Aorta (tissue), 5 donors: ENCODE measurements at places on chromosomes 5 and 9. TPM values are rescaled to one million over a fixed set of nuclear protein-coding genes. Genes with fewer than 3 reads are reported as not detected.

- H3K27ac ChIP-seq, result no peak overlapping the region
- peaks cover 1% of the 10 kb centered on the region for H3K4me1 ChIP-seq
- peaks cover 3% of the 10 kb centered on the region for H3K36me3 ChIP-seq
- no peak for DNase-seq
- no peaks in the 10 kb centered on the region for H3K27me3 ChIP-seq
- no peak overlapping the region for H3K4me3 ChIP-seq
Observed at GRCh38 chr9:33117306-33117705, 40.8 kb upstream of the SMU1 start.

AK8 gene
- total RNA-seq, result 0.71 TPM

GRCh38 chr5:93154535-93154934 is 426.5 kb downstream of the NR2F1-AS1 start:
- H3K36me3 ChIP-seq, result no peaks in the 10 kb centered on the region
- no peak overlapping the region for H3K4me3 ChIP-seq
- H3K4me1 ChIP-seq, result no peaks in the 10 kb centered on the region
- no peak for DNase-seq
- no peak overlapping the region for H3K27ac ChIP-seq
- no peaks in the 10 kb centered on the region for H3K27me3 ChIP-seq

DNA sequence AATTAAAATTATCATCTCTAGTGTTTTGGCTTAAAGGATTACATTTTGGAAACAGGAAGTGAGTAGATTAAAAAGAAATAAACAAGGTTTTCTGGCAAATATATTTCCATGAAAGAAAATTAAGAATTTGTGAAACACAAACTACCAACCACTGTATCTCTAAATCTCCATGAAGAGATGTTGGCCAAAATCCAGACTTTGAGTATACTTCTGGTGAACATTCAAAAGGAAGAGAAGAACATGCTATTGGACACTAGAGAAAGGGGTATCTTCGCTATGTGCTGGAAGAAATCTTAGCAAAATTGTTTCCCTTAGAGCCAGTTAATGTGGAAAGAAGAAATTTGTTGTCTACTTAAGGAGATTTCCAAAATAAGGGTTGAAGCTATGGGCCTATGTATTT is 710.4 kb upstream of the CTNND2 start:
- H3K36me3 ChIP-seq, result no peaks in the 10 kb centered on the region
- no peak for DNase-seq
- no peak overlapping the region for H3K4me3 ChIP-seq
- H3K27ac ChIP-seq, result no peak overlapping the region
- no peaks in the 10 kb centered on the region for H3K4me1 ChIP-seq

DNA sequence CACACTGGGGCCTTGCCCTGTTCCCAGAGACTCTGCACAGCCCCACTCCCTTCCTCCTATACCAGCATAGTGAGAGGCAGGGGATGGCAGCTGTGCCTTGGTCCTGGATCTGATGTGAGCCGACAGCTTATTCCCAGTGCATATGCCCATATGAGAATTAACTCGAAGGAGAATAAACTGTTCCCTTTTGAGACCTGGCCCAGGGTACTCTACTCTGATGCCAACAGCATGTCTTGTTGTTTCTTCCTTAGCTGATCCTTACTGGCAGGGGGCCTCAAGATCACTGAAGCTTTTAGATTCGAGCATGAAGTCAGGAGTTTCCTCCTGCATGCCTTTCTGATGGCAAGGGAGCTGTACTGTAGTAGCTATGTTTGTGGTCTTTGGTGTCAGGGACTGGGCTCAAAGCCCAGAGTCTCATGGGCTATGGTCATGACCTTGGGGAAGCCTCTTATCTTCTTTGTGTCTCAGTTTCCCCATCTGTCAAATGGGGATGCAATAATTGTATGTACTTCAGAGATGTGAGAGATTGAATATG is 57.1 kb downstream of the DOCK2 start:
- H3K4me1 ChIP-seq, result no peaks in the 10 kb centered on the region
- DNase-seq, result no peak
- no peaks in the 10 kb centered on the region for H3K36me3 ChIP-seq
- no peak overlapping the region for H3K4me3 ChIP-seq
- no peak overlapping the region for H3K27ac ChIP-seq

GRCh38 chr9:71549023-71549422 is 219.3 kb downstream of the CEMIP2 start:
- no peak overlapping the region for H3K27ac ChIP-seq
- no peak overlapping the region for H3K4me3 ChIP-seq
- DNase-seq, result no peak
- no peaks in the 10 kb centered on the region for H3K27me3 ChIP-seq
- no peaks in the 10 kb centered on the region for H3K4me1 ChIP-seq

DNA sequence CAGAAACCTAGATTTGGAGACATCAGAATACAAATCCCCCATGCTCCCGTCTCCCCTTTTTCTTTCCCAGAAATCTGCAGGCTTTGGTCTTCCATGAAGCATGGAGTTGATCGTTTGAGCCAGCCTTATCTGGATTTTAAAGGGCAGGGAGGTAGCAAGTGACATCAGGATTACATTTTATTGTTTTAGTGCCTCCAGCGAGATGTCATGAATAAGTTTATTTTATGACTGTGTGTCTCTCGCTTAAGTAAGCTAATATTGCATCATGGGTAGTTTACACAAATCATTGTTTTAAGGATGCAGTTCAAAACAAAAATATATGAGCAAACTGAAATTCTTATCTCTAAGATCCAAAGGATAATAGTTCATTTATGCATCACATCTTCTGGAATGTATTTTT is 50.7 kb upstream of the TNFSF8 start:
- H3K4me3 ChIP-seq, result no peak overlapping the region
- H3K27me3 ChIP-seq, result no peaks in the 10 kb centered on the region
- no peaks in the 10 kb centered on the region for H3K36me3 ChIP-seq
- no peaks in the 10 kb centered on the region for H3K4me1 ChIP-seq
- H3K27ac ChIP-seq, result no peak overlapping the region
- no peak for DNase-seq

DNA sequence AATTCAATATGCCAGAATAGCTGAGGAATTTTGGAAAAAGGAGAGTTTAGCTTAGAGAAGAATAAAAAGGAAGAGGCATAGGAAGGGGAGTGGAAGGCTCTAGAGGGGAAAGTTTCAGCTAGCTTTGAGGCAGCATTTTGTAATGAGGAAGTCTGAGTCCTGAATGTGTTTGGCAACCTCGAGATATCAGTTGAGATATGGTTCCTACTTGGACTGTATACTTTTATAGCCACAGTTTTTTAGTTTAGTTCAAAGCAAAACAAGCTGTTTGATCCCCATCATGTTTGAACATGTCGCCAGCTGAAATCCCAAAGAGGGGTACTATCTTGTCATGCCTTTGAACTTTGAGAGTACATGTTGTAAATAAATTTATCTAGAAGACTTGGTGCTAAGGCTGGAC is 559.0 kb upstream of the FTMT start:
- no peak for DNase-seq
- H3K4me3 ChIP-seq, result no peak overlapping the region
- H3K36me3 ChIP-seq, result no peaks in the 10 kb centered on the region
- H3K27ac ChIP-seq, result no peak overlapping the region
- H3K27me3 ChIP-seq, result no peaks in the 10 kb centered on the region
- no peaks in the 10 kb centered on the region for H3K4me1 ChIP-seq

DNA sequence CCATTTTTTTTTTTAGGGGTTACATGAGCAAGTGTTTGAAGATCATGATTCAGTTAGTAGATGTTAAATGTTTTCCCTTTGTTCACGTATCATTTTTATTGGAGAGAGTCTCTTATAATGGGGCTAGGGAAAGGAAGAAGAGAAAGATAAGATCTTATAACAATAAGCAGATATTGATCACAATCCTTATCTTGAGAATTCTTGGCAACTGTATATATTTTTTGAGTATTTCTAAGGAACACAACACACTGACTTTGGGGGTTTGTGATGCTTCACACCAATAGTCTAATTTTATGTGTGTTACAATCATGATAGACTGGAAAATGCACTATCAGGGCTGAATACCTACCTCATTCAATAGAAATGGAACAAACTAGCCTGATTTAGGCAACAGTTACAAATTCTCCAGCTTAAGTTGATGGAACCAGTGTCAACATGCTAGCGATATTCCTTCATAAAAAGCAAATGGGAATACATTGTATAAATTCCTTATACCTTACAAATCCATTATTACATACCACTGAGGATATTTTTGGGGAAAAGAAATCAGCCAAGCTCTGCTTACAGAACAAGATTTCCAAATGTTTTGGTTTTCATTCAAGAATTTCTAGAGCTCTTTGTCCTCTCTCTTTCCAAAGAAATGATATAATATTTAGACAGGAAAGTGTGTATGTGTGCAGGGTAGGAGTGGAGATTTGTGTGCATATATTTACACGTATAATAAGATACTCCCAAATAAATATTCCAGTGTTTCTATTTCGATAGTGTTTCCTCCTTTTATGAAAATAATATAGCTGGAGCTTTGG is 41.5 kb downstream of the SVEP1 start:
- H3K4me1 ChIP-seq, result no peaks in the 10 kb centered on the region
- DNase-seq, result no peak
- no peaks in the 10 kb centered on the region for H3K27me3 ChIP-seq
- H3K4me3 ChIP-seq, result no peak overlapping the region

GRCh38 chr5:169637085-169637548 is at the start of gene DOCK2:
DOCK2 (plus strand) TSS chr5:169637275; CDS start chr5:169637327, 52 bp downstream.
- H3K4me3 ChIP-seq, result no peak within 1 kb of the TSS
- H3K36me3 ChIP-seq, result no peaks in the 10 kb centered on the region
- H3K27ac ChIP-seq, result no peak within 1 kb of the TSS

- DNase-seq, result no peak
- no peak overlapping the region for H3K4me3 ChIP-seq
- H3K4me1 ChIP-seq, result no peaks in the 10 kb centered on the region
- no peaks in the 10 kb centered on the region for H3K27me3 ChIP-seq
Observed at GRCh38 chr5:115459855-115460341, 84.7 kb downstream of the FEM1C start.

TMOD1 gene
- 56.6 TPM for total RNA-seq

SMIM33 gene
- not detected for total RNA-seq

GRCh38 chr5:35120715-35121114 is 73.0 kb upstream of the AGXT2 start:
- no peaks in the 10 kb centered on the region for H3K36me3 ChIP-seq
- H3K27ac ChIP-seq, result no peak overlapping the region

- H3K4me3 ChIP-seq, result no peak overlapping the region
- no peaks in the 10 kb centered on the region for H3K36me3 ChIP-seq
- no peak for DNase-seq
- no peaks in the 10 kb centered on the region for H3K4me1 ChIP-seq
- H3K27ac ChIP-seq, result no peak overlapping the region
- no peaks in the 10 kb centered on the region for H3K27me3 ChIP-seq
Observed at GRCh38 chr5:138963763-138964371, 88.7 kb upstream of the LRRTM2 start.
